ENCODE measurements at places on chromosomes 4 and X.

GRCh38 chr4:73718375-73719373 is 21.7 kb upstream of the CXCL8 start:
- DNase-seq = no peak

DNA sequence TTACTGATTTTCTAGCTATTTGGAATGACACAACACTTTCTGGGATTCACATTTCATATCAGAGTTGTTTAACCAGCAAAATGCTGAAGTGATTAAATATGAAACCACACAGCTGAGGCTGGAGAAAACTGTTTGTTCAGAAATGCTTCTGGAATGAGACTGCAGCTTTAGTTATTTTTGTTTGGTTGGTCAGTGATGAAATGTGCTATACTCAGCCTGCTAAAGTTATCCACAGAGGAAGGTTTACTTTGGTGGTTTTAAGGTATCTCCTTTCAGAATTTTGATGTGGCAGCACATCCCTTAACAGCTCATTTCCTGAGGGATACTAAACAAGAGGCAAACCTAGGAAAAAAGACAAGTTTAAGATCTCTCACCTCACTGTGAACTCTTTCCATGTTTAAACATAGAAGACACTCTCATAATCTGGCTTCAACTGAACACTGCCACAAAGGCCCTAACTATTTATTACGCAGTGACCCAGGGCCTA is 106.6 kb upstream of the PDE5A start:
- DNase-seq = no peak

GRCh38 chr4:570754-571153 is 5.3 kb downstream of the TMEM271 start:
- DNase-seq = no peak

- no peak for DNase-seq
These were observed 276.3 kb upstream of the TACR3 start for GRCh38 chr4:103996064-103996463.

DNA sequence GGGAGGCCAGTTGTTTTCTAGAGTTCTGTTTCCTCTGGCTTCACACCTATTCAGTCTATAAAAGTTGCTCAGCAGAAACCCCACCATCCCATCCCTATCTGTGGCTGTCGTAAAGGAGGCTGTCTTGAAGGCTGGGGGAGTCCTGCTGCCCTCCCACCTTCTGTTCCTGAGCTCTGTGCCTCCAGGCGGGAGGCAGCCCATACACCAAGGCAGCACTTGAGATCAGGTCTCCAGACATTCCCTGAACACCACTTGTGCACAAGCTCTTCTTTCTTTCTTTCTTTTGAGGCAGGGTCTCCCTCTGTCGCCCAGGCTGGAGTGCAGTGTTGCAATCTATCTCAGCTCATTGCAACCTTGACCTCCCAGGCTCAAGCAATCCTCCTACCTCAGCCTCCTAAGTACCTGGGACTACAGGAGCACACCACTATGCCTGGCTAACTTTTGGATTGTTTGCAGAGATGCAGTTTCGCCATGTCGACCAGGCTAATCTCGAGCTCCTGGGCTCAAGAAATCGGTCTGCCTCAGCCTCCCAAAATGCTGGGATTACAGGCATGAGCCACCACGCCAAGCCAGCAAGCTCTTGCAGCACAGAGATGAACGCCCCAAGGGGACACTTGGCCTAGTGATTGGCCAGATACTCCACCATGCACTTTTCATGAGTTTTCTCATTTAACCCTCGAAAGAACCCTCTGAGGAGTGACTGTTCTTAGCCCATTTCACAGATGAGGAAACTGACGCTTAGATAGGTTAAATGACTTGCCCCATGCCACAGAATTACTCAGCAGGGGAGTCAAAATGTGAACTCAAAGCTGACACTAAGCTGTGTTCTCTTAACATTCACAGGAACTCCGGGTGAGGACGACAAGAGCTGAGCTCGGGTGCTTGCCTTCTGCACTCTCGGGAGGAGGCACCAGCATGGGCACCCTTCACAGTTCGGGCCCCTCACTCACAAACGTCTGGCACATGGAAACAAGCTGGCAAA is 55.8 kb upstream of the ENPP6 start:
- no peak for DNase-seq

DNA sequence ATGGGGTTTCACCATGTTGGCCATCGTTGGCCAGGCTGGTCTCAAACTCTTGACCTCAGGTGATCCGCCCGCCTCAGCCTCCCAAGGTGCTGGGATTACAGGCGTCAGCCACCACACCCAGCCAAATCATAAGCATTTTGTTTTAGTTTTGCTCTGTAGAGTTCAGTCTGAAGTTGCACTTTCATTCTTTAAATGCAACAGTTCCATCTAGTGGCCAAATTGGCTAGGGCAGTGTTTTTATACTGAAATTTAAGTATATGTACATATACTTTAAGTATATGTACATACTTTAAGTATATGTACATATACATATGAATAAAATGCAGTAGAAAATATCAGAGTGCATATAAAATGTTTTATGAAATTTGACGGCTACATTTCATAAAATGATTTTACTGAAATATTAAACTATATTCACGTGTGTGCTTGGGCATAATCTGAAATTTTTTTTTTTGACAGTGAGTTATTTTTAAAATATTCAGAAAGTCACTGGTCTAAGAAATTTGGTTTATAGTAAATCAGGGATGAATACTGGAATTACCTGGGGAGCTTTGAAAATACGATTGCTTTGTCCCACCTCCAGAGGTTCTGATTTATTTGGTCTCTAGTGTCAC is 145.5 kb downstream of the NWD2 start:
- DNase-seq = peak; percentile 14

DNA sequence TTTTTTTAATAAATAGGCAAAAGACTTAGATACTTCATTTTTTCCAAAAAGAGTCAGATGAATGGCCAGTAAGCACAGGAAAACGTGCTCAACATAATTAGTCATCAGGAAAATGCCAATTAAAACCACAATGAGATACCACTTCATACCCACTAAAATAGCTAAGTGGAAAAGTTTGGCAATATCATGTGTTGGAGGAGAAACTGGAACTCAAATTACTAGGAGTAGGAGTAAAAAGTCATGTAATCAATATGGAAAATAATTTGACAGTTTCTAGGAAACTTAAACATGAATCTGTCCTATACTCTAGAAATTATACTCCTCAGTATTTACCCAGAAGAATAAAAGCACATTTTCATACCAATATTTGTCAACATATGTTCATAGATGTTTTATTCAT is 449.8 kb downstream of the INPP4B start:
- no peak for DNase-seq

GRCh38 chr4:38034986-38035882 is 75.0 kb downstream of the PTTG2 start:
- peak; percentile 41 for DNase-seq

GRCh38 chrX:41759817-41760216 is 35.8 kb downstream of the GPR82 start:
- DNase-seq = no peak

GRCh38 chr4:88706574-88706973 is 8.9 kb upstream of the NAP1L5 start:
- peak; percentile 42 for DNase-seq

DNA sequence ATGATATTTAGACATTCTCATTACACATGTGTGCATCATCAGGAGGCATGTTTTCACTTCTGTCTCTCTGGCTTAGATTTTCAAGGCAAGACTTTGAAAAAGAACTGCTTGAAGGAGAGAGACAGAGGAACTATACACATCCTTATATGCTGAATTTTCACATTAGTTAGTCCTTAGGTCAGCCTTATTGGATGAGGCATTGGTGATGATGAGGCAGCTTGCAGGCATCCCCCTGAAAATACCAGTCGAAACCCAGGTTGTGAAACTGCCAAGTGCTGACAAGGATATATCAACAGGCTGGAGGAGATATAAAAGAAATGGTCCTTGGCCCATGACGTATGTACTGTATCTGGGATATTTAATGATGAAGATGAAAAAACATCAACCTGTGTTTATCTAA is 297.2 kb upstream of the AADAT start:
- no peak for DNase-seq
